DMS53 (cell line): ENCODE measurements at places on chromosomes 11 and 22.

GRCh38 chr22:38221908-38222796 lies 20.4 kb downstream of the MAFF start:
- DNase-seq, result no peak

- no peak for DNase-seq
Measured at GRCh38 chr22:36564422-36565158, 35.6 kb upstream of the EIF3D start.

- DNase-seq, result peak; percentile 25
Measured at GRCh38 chr11:11422411-11423128, 69.5 kb upstream of the CSNK2A3 start.

DNA sequence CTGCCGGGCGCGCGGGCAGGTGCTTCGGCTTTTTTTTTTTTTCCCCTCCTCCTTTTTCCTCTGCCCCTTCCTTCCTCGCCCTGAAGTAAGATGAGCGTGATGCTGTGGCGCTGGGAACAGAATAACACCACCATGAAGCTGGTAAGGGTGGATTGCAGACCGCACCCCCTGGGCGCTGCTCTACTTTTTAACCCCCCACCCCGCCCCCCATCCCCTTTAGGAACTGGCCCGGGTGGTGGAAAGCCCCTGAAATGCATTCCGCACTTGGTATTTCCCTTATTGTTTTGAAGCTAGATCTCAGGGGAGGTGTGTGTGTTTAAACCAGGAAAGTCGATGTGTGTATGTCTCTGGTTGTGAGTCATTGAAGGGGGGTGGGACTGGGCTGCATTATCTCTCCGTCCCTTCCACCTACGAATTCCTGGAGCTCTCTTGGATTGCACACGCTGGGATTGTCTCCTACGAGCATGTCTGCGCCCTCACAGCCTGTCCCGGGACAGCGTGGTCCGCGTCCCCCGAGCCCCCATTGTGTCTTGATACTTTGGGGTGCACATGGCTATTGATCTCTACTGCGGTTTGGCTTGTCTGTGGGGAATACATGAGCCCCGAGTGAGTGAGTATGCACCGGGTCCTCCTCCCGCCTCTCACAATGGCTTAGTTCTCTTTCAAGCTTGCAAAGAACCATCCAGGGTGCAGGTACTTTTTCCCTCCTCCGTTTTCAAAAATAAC lies 64.9 kb downstream of the NAV2 start:
- peak; percentile 78 for DNase-seq

DNA sequence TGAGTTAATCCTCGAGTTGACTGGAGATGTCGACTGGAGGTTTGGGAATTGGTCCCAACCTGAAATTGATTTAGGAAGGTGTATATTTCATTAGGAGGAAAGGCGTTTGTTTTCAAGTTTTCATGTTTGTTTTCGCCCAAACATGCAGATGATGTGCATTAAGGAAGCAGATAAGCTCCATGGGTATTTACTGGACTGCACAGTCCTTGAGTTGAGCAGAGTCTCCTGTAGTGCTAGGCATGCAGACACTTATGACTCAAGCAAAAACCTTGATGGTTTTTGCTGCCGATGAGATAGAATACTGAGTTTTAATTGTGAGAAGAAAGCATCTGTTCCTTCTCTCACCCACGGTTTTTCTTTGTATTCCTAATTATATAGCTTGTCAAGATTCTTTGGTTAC lies 27.9 kb downstream of the CABIN1 start:
- no peak for DNase-seq

DNA sequence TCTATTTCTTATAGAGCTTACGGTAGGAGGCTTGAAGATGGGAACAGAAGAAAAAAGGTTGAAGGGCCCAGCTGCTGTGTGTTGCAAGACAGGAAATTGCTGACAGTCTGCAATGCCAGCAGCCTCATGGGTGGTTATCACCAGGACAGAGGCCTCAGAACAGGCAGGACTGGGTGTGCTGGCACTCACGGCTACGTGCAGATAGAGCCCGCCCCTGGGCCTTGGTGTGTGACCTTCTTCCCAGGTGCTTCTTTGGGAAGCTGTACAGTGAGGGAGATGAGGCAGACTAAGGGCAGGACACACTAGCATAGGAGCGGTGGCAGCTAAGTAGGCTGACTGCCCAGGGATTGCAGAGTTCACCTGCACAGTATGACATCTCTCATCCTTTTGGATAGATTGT lies 12.6 kb downstream of the PRAME start:
- no peak for DNase-seq
